ENCODE measurements at places on chromosomes 3 and 15.

- DNase-seq = no peak
These were observed 579.3 kb upstream of the GRM7 start for GRCh38 chr3:6281662-6282061.

- no peak for DNase-seq
These were observed 30.5 kb downstream of the ACAN start for GRCh38 chr15:88833731-88834100.

DNA sequence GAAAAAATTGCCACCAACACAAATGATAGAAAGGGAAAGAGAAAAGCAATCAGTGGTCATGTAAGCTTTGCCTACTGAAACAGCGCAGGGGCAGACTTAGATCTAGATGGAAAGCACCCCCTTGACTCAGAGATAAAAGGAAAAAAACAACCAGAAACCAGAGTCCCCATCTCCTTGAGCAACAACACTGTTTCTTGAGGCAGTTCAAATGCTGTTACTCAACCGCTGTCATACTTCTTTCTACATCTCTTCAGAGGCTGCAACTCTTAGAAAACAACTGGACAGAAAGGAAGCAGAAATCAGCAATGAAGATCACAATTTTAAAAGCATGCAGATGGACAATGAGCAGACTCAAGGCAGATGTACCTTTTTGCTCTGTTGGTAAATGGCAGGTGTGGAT is 36.5 kb downstream of the FSIP1 start:
- DNase-seq = no peak

DNA sequence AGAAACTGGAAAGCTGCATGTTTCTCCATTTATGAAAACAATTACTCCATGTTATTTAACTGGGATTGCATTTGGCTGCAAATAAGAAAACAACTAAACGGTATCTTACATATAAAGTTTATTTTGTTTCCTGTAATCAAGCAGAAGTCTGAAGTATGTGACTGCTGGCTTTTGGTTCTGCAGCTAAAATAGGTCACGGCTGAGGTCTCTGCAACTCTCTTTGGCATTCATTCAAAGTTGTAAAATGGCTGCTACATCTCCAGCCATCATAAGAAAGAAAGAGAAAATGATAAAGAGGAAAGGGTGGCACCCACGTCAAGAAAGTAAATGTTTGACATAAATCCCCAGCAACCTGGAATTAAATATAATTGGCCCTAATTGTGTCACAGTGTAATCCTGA is 406.1 kb downstream of the TBC1D5 start:
- no peak for DNase-seq

GRCh38 chr3:193564012-193564411 is 9.3 kb upstream of the ATP13A4 start:
- DNase-seq = no peak

DNA sequence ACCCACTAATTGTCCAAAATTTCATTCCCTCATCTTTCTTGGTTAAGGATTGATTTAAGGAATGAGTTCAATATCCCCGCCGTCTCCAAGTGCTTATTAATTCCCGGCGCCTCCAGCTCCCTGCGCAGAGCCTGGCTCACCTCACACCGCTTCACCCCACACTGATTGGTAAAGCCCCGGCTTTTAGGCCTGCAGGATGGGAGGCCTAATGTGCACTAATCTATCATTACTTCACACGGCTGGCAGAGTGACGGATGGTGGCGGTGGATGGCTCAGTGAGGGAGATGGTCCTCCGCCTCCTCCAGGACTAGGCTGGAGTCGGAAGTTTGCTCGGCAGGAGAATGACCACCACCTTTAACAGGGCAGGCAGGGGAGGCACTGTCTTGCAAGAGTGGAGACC is 81.7 kb downstream of the MEGF11 start:
- no peak for DNase-seq

DNA sequence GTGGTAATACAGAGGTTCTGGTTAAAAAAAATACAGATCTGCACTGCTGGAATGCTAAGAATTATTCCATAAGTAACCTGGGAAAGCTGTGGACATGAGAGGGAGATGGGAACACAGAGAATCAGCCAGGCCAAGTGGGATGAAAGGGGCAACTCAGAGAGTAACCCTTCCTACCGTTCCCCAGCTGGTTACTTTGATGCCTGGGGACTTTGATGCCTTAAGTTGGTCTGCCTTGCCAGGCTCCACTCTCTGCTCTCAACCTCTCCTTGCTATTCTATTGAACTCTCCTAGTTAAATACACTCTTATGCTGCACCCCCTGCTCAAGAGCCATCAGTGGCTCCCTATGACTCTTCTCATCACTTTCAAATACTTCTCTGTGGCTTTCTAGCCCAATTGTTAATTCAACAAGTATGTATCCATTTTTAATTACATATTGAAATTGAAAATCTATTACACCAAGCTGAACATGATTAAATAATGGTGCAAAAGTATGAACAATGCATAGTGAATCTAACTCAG is 315.5 kb downstream of the TLE3 start:
- DNase-seq = no peak

- no peak for DNase-seq
These were observed 65.5 kb upstream of the NR2F2 start for GRCh38 chr15:96264801-96265515.

- no peak for DNase-seq
These were observed 1.1 kb downstream of the SLCO3A1 start for GRCh38 chr15:91854639-91854990.

- DNase-seq = no peak
These were observed 37.6 kb upstream of the SFMBT1 start for GRCh38 chr3:53083521-53083920.
